Hematopoietic multipotent progenitor cell (in vitro differentiated cells): ENCODE measurements at places on chromosomes 5 and 9. TPM values are rescaled to one million over a fixed set of nuclear protein-coding genes. Genes with fewer than 3 reads are reported as not detected.

- no peak for DNase-seq
Measured at GRCh38 chr9:105150991-105151685, 93.3 kb upstream of the SLC44A1 start.

DNA sequence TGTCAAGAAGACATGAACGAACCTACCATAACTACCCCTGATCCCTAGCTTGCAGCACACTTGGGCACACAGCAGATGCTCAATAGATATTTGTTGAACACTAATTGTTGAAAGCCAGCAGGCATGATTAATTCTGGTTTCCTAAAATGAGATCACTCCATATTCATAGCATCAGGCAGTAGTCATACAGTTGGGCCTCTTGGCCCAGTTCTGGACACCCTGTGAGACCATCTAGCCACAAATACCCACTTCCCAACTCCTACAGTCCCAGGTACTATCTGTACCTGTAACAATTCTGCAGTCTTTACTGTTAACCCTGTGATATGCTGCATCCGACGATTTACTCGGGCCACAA lies 24.2 kb downstream of the P4HA2 start:
- no peak for DNase-seq

DNA sequence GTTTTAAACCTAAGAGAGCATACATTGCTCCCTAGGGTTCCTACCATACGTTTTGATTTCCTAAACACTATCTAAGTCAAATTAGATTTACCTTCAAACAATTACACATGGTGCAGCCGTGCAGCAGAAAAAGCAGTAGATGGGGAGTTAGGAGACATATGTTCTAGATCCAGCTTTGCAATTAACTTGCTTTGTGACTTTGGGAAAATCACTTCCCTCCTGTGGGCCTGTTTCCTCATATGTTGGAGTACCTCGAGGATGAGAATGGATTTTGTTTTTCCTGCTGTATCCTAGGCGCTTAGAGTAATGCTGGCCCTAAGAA lies 711 bp downstream of the MRPL50 start:
- peak; percentile 6 for DNase-seq

GRCh38 chr9:35852876-35853865 lies 17.0 kb downstream of the OR13J1 start:
- DNase-seq: no peak

DNA sequence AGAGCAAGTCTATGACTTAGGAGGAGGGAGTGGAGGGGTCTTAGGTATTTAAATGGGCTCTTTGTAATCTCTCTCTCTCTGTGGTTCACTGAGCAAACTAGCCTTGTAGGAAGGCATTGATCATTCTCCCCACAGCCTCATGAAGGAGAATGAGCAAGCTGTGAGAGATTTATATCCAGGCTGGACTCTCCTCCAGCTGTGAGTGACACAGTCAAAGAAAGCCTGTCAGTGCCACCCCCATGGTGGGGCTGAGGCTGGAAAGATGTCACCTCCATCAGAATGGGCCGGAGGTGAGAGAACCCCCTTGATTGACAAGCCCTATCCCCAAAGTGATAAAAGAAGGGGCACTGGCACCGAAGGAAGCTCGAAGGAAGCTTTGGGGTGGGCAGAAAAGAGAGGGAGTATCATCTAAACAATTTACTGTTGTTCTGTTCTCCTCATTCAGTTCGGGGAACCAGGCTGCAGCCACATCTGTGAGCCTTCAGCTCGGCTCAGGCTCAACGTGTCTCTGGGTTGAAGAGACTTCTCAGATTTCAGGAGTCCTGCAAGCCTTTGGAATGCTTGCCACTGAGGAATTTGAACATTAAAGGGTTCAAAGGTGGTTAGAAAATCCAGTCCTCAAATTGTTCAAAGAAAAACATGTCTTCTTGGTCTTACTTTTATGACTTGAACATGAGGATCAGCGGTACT lies 538.2 kb upstream of the ZNF462 start:
- DNase-seq: no peak

DNA sequence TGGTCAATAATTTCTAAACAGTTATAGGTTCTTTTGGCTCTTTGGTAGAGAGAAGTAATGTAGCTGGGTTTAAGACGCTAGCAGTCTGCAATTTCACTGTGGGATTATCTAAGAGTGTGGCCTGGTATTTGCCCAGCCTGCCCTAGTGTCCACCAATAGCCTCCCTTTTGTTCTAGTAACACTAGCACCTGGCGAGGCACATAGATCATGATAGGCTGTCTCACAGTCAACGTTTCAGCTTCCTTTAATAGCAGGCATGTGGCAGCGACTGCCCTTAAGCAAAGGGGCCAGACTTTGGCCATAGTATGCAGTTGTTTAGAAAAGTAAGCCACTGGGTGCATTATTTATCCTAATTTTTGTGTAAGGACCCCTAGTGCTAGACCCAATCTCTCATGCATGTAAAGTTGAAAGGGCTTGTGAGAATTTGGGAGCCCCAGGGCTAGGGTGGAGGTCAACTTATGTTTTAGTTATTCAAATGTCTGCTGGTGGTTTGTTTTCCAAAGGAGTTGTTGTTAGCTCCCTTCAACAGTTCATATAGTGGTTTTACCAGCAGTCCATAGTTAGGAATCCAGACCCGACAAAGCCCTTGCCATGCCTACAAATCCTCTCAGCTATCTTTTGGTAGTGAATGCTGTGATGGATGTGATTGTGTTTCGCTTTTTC lies 274.3 kb downstream of the HTR1A start:
- no peak for DNase-seq

DNA sequence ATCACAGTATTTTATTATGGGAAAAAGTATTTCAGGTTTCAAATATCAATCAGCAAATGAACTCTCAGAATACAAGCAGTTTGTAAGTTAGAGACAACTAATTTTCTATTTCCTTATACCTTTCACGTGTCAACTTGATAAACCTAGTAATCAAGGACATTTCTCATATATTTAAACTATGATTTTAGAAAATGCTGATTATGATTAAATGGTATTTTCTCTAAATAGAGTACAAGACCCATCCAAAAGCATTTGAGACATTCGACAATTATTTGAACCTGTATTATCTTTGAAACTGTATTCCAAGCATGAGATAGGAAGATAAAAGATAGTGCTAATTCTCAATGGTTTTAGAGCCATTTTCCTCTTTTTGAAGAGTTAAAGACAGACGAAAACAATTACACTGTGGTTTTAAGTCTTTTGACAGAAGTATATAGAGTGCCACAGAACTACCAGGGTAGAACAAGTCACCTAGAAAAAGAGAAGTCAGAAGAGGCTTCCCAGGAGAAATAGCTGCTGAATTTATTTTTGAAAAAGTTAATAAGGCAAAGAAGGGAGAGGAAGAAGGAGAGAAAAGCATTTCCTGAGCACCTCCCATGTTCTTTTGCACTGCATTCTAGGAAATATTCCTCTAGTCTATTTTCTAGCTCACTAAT lies 5.6 kb downstream of the MEIKIN start:
- DNase-seq: no peak

GRCh38 chr9:93258818-93259489 lies 75.0 kb downstream of the WNK2 start:
- DNase-seq: no peak

DNA sequence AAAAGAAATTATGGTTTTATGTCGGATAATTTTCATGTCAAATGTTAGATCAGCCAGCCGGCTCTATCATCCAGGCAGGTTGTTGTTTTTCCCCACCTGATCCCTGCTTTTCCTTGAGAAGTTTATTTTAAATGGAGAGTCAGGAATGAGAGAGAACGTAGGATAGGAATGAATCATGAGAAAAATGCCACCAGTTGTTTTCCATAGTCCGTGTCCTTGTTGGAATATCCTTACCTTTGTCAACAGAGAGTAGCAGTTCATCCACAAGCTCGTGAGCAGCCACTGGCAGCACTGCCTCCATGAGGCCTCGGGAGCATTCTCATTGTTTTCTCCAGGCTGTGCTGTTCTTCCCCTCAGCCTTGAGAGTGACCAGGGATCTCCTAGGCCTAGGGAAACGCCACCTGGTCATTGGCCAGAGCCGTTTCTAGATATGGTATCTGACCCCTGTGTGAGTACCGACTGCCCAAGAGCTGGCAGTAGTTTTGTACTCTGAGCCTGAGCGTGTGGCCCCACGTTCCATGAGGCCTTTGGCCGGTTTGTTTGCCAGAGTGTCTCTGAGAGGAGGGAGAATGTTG lies 293.3 kb downstream of the FANCC start:
- DNase-seq: no peak

GRCh38 chr9:21812946-21813568 lies 10.6 kb downstream of the MTAP start:
- DNase-seq: peak; percentile 57

DNA sequence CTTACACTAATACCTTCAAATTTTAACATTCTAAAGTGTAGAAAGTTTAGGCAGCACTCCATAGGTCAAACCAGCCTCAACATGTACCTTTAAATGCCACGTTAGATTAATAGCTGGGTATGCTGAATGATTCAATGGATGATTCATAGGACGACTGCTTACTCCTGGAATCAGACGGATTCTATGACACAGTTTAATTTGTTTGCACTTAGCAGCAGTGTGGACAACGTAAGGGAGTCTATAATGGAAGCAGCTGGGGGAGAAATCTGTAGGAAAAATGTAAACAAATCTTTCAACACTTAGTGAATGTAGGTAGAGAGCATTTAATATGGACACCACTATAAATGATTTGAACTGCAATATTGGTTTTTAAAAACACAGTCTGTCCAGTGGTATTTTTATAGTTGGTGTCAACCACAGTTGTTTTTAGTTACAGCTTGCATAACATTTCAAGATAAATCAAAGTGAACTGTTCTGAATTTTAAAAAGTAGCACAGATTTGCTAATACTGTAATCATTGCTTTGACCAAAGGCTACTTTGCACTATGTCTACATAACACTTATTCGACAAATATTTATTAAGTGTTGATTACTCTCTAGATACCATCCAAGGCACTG lies 701.5 kb upstream of the MEF2C start:
- no peak for DNase-seq

GRCh38 chr9:124747065-124747464 lies 24.0 kb downstream of the NR6A1 start:
- no peak for DNase-seq

- no peak for DNase-seq
Measured at GRCh38 chr9:37150415-37150814, 30.0 kb downstream of the ZCCHC7 start.

GRCh38 chr5:9829621-9830020 lies 199.5 kb upstream of the TAS2R1 start:
- no peak for DNase-seq

DNA sequence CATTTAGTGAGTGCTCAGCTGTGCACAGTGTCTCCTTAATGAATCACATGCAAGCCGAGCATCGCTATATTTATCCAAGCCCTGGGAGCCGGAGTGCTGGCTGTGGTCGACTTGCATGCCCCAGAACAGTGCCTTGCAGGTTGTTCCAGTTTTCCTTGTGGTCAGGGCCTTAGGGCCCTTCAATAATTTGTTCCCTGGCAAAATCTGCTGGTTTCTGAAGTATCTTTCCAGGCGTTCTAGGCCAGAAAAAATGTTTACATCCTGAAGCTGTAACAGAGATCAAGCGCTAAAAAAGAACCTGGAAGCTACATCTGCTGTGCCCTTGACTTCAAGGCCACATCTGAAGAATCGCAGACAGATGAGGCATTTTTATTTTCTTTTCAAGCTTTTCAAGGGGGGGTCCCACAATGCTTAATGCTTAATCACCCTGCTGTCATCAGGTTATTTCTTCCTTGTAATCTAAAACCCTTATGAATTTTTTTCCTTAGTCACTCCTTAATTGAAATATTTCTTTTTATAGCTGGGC lies 105.8 kb downstream of the DOCK2 start:
- no peak for DNase-seq

GRCh38 chr5:68958428-68958827 lies 135.4 kb upstream of the SLC30A5 start:
- no peak for DNase-seq

GRCh38 chr5:147411359-147412319 lies 98.2 kb downstream of the DPYSL3 start:
- DNase-seq: no peak

- no peak for DNase-seq
Measured at GRCh38 chr9:115758441-115758840, 395.1 kb upstream of the PAPPA start.

- DNase-seq: no peak
Measured at GRCh38 chr5:180162304-180162661, 46.7 kb downstream of the RASGEF1C start.

GRCh38 chr9:96137671-96138429 lies 164.1 kb downstream of the HSD17B3 start:
- no peak for DNase-seq

- DNase-seq: no peak
Measured at GRCh38 chr5:142663246-142663645, 22.6 kb downstream of the FGF1 start.

- DNase-seq: no peak
Measured at GRCh38 chr9:81080900-81081299, 608.4 kb downstream of the TLE1 start.

- DNase-seq: no peak
Measured at GRCh38 chr9:5873439-5873838, 17.2 kb upstream of the MLANA start.

DNA sequence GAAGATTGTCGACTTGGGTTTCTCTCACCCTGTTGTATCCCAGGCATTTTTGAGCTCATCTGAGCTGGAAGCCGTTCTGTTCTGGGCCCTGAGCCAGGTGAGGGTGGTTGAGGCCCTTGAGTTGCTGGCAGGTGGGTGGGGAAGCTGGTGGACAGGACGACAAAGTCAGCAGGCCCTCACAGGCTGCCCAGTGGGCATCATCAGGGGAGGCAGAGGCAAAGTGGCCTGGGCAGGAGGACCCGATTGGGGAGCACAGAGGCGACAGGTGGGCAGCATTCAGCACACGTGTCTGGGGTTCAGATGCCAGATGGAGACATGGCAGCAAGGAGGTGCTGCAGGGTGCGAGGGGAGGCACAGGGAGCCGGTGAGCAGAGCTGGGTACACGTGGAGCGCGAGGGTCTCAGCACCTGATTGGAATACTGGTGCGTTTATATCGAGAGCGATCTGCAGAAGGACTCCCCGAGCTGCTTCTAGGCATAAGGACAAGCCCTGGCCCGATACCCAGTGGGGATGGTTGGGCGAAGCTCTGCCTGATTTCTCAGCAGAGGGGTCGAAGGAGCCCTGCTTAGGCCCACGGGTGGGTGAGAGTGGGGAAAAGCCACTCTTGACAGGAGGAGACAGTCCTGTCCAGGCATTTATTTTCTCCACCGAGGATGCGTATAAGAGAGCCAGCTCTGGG lies 49.0 kb upstream of the SUSD3 start:
- DNase-seq: no peak

GRCh38 chr5:130708754-130709153 lies 456.3 kb downstream of the HINT1 start:
- DNase-seq: no peak

The SH3PXD2B gene
- 1.3 TPM for total RNA-seq

The ASPN gene
- not detected for total RNA-seq

The PPP6C gene
- 16.4 TPM for total RNA-seq

The FBLL1 gene
- 0.54 TPM for total RNA-seq

The IFNA21 gene
- not detected for total RNA-seq

The STKLD1 gene
- 0.81 TPM for total RNA-seq

The KIF4B gene
- total RNA-seq: not detected

The DDX4 gene
- not detected for total RNA-seq

The FAM163B gene
- under 0.01 TPM for total RNA-seq

The SLC34A1 gene
- under 0.01 TPM for total RNA-seq

The GM2A gene
- 23.4 TPM for total RNA-seq

The ANKRD20A1 gene
- total RNA-seq: 0.54 TPM

The KIF12 gene
- total RNA-seq: under 0.01 TPM

The AGXT2 gene
- total RNA-seq: not detected
